ENCODE measurements at places on chromosomes 2 and 18.

DNA sequence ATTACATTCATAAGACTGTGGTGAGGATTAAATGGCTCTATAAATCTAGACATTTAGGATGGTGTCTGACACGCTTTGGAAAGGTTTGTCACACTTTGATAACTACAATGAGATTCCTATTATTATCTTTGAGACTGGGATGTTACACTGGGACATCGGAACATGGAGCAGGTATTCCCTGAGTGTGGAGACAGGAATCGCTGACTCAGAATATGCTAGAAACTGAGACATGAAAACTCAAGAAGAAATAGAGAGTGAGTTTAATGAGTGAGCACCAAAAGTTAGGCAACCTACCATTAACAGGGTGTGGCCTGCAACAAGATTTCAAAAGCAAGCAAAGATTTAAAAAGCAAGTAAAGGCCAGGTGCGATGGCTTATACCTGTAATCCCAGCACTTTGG lies 145.4 kb downstream of the TMEFF2 start:
- DNase-seq = no peak

DNA sequence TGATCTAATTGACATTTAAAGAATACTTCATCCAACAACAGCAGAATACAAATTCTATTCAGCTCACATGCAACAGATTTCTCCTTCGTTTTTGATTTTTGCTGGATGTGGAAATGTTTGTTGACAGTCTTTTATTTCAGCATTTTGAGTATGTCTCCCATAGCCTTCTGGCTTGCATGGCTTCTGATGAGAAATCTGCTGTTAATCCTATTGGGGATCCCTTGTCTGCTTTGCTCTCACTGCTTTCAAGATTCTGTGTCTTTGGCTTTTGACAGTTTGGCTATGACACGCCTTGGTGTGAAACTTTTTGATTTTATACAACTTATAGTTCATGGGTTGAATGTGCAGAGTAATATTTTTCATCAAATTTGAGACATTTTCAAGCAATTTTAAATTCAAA lies 44.7 kb downstream of the TRABD2A start:
- DNase-seq = no peak

GRCh38 chr2:118978064-118978463 lies 36.1 kb downstream of the MARCO start:
- no peak for DNase-seq

DNA sequence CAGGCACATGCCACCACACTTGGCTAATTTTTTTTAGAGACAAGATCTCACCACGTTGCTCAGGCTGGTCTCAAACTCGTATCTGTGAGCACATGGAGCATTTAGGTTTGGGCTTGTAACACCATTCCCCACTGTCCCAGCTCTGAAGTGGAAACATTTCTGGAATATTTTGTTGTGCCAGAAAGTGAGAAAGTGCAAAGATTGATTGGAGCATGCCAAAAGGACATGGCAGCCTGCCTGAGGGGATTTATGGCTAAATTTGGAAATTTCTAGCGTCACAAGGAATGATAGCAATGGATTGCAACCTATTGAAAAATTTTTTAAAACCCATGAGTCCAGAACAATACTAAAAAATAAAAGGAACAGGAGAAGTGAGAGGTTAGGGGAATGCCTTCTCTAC lies 136.8 kb downstream of the ESCO1 start:
- DNase-seq = no peak

- no peak for DNase-seq
These were observed 29.0 kb upstream of the TNS1 start for GRCh38 chr2:218031771-218032257.

DNA sequence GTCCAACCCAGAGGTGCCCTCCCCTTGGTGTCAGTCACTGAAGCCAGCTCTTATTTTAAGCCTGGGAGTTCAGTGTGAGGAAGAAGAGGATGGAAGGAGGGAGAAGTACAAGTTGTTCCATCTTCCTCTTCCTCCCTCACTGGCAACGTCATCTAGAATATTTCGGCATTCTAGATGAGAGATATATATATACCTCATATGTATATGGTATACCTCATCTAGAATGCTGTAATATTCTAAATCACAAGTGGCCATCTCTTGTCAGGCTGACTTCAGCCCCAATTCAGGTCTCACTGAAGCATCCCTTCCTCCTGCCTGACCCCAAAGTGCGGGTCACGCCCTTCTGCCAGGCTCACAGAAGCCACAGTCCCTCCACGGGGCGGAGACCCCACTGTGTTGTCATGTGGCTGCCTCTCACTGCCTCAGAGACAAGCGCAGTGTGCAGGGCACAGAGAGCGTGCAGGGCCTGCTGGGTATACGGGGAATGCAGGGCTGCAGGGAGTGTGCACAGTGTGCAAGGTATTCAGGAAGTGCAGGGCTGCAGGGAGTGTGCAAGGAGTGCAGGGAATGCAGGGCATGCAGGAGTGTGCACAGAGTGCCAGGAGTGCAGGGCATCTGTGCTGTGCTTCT lies 32.8 kb upstream of the B3GNT7 start:
- no peak for DNase-seq

GRCh38 chr2:132797556-132797955 lies 127.6 kb upstream of the LYPD1 start:
- no peak for DNase-seq

DNA sequence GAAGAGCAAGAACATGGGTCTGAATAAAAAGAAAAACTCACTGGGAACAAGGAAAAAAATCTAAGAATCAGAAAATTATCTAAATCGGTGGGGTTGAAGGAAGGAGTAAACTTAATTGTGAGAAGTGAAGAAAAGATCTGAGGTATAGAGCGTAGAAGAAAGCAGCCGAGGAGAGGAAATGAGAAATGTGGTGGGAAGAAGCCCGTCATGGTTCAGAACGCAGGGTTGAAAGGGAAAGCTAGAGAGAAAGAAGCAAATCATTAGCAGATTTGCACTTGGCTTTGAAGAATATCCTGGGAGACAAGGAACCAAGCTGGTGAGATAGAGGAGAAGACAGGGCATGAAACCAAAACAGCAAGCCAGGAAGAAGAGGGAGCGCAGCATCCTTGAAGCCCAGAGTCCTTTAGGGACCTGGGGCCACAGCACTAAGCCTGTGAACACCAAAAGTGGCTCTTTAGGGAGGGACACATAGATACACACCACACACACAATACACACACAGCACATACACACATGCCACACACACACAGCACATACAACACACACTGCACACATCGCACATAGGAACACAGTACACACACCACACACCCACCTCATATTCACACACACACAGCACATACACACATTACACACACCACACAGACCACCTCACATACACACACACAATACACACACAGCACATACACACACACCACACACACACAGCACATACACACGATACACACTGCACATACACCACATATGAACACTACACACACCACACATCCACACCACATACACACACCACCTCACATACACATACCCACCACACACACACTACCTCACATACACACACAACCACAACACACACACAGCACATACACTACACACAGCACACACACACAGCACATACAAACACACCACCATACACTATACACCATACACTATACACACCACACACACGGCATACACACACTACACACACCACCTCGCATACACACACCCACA lies 274.6 kb downstream of the ETAA1 start:
- DNase-seq = no peak

GRCh38 chr2:195677884-195678283 lies 20.9 kb downstream of the SLC39A10 start:
- no peak for DNase-seq

GRCh38 chr2:239666053-239666854 lies 265.4 kb upstream of the HDAC4 start:
- no peak for DNase-seq

- DNase-seq = no peak
These were observed 183.5 kb downstream of the ANTXR1 start for GRCh38 chr2:69196327-69197117.

GRCh38 chr2:26780203-26780760 lies 5.6 kb upstream of the CENPA start:
- DNase-seq = no peak

DNA sequence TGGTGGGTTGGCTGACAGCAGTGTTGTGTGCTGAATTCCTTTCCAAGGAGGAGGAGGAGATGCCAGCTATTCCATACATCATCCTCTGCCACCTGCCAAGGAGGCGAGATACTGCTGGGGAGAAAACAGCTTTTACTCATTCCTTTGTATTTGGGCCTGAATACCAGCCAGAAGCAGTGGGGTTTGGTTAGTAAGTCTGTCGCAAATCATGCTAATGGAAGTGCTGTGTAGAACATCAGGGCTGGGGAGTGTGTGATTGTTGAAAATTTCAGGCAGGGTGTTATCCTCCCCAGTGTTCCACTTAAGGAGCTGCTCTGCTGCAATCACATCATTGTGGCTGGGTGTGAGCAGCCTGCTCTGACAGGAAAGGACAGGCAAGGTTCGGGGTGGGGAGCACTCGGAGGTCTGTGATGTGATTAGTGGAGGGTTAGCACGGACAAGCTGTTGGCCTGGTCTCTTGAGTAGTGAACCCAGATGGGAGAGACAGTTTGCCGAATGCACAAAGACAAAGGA lies 128.2 kb upstream of the DLX2 start:
- DNase-seq = no peak

GRCh38 chr2:167134381-167135072 lies 246.2 kb downstream of the XIRP2 start:
- no peak for DNase-seq

- peak; percentile 57 for DNase-seq
These were observed 37.4 kb downstream of the ACTR2 start for GRCh38 chr2:65264821-65265670.

GRCh38 chr2:151974988-151975387 lies 123.9 kb downstream of the CACNB4 start:
- no peak for DNase-seq

GRCh38 chr2:171972329-171972982 lies 27.3 kb upstream of the METAP1D start:
- DNase-seq = no peak

- DNase-seq = no peak
These were observed 2030.8 kb downstream of the SUCLG1 start for GRCh38 chr2:82428251-82428650.

DNA sequence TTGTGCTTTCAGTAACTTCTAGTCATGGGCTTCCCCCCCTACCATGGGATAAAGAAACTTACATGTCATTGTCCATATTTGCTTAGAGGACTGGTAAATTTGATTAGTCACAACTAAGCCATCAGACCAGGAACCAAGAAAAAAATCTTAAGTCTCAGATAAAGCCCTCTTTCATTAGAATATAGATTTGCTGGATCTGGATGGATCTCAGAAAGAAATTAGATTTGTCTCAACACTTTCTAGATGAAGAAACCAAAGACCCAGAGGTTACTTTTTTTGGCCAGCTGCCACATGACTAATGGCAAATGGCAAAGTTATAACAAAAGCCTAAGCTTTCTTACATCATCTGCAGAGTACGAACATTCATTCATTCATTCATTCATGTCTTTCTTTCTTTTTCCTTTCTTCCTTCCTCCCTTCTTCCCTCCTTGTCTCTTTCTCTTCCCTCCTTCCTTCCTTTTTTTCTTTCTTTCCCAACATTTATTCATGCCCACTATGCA lies 60.2 kb downstream of the CDCA7 start:
- DNase-seq = peak; percentile 27

GRCh38 chr2:135121016-135121657 lies 69.0 kb downstream of the RAB3GAP1 start:
- DNase-seq = peak; percentile 7

- DNase-seq = no peak
These were observed 318.8 kb upstream of the KCNH7 start for GRCh38 chr2:163157411-163157810.

DNA sequence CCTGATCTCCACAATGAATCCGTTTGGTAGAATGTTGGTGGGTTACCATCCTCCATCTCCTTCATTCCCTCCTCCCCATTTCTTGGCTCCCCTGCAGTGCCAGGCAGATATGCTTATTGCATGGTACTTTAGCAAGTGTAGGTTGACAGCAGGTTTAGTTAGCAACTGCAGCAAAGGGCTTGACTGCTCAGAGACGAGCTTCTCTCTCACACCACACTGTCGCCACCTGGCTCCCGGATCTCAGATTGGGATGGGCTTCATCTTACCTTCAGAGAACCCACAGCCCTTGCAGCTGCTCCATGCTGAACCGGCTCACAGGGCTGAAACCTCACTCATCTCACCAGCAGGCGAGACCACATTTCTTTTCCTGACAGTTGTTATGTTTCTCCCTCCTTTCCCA lies 88.8 kb downstream of the VWA3B start:
- no peak for DNase-seq

GRCh38 chr2:20103530-20103929 lies 52.1 kb upstream of the LAPTM4A start:
- DNase-seq = no peak

GRCh38 chr2:109607766-109608165 lies 6.0 kb downstream of the SEPTIN10 start:
- no peak for DNase-seq

- no peak for DNase-seq
These were observed 66.4 kb downstream of the OSR1 start for GRCh38 chr2:19292007-19292406.

DNA sequence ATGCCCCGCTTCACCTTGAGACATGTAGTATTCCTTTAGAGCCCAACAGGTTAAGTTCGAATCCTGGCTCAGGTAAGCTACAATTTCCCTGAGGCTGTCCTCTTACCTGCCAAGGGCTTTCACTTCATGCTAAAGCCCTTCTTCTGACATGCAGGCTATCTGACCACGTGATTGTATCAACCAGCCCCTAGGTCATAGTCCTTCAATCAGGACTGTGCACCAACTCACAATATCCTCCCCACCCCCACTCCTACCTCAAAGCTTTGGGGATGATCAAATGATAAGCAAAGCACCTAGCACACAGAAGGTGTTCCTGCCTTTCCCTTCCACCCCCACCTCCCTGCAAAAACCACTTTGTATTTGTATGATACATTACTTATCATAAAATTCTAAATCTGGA lies 78.9 kb downstream of the AAK1 start:
- no peak for DNase-seq

GRCh38 chr2:48560546-48561209 lies 30.7 kb downstream of the STON1 start:
- no peak for DNase-seq

GRCh38 chr2:5401115-5401657 lies 291.0 kb upstream of the SOX11 start:
- DNase-seq = no peak

- peak; percentile 11 for DNase-seq
These were observed 81.3 kb downstream of the STRADB start for GRCh38 chr2:201532686-201533304.

GRCh38 chr18:47935321-47936055 lies 5.0 kb upstream of the SMAD2 start:
- no peak for DNase-seq

DNA sequence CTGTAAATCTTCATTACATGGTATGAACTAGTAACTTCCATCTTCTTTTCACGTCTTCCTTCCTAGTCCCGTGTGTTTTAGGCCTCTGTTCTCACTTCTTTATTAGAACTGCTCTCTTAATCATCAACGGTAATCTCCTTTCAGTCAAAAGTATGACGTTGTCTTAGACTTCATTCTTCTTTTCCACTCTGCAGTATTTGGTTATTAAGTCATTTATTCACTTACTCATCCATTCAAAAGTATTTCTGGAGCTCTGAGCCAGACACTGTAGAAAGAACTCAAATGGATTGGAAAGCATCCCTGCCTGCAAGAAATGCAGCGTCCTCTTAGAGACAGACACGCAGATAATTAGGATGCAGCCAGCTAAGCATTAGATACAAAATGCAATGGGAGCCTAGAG lies 494.6 kb upstream of the NRP2 start:
- no peak for DNase-seq

Data from LoVo (cell line).